ENCODE measurements at places on chromosomes 3 and 15.

GRCh38 chr3:64397573-64397972, 172.3 kb upstream of the PRICKLE2 start:
- DNase-seq: no peak

DNA sequence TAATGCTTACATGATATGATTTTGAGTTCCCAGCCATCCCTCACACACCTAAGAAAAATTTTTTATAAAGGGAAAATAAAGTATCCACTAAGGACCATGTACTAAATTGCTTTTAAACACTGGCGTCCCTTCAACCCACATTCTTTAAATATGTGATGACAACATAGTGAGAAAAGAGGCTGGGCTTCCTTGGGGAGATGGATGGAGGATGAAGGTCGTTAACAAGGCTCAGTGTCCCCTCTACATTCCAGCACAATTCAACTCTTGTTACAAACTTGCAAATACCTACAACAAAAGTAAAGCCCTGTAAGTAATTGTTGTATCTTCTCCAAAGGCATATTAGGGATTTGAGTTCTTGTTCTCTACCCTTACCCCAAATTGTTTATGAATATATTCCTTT, 87.2 kb upstream of the SLC4A7 start:
- no peak for DNase-seq

DNA sequence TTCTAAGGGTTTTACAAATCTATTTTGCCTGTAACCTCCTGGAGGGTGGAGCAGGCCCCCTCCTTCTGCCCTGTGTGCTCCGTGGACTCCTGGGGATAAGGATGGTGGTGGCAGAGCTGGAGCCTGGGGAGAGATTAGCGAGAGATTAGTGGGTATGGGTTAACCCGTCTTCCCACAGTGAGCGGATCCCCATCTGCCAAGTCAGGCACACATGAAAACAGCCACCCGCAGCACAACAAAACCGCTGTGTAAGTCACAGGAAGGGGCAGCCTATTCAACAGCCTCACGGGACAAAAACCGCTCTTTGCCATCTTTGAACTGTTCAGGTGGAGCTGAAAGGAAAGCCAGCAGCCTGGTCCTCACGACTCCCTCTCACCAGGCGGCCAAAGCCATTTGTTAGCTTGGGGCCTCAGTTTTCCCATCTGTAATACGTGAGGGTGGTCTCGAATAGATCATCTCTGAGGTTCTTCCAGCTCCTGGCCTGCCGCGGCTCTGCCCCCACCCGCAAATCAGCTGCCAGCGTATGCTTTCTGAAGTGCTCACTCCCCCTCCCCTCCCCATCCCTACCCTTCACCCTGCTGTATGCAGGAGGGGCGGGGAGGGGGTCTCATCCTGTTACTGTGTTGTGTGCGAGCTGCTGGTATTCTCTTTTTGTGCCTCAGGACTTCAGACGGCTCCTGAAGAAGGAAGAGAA, 43.6 kb downstream of the PDIA5 start:
- no peak for DNase-seq

DNA sequence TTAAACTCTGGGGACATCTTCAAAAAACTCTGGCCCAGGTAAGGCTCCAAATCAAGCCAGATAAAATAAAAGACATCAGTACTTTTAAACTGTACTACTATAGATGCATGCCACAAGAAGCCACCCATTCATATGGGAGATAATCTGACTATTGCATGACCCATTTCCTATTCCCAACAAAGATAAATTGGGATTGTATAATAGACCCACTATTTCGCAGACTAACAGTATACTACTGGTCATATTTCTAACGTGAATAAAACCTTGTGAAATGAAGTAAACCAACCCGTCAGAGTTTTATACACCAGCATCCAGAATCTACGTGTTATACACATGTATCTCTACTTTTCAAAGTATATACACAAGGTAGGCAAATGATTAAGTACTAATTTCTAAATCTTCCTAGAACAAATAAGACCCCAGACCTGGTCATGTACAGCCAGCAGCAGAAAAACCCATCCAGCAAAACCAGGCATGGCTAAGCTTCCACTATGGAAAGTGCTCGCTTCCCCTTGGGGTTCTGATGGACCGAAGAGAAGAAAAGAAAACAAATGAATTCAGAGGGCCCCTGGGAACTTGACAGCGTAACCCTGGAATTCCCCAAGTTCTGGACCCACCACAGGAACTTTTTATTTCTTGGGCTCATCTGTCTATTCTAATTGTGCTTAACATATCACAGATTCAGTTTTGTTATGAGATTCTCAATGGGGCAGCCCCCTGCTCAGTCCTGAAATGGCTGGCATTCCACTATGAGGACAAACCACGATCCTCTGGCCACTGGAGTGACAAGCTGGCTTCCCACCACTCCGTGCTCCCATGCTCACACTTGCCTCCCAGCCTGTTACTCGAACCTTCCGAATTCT, 69.1 kb downstream of the MB21D2 start:
- no peak for DNase-seq

GRCh38 chr3:192092388-192093005, 631.5 kb downstream of the PYDC2 start:
- no peak for DNase-seq

Measured in ureter (tissue), 1 donor.